ENCODE measurements at places on chromosomes 3 and 15.

DNA sequence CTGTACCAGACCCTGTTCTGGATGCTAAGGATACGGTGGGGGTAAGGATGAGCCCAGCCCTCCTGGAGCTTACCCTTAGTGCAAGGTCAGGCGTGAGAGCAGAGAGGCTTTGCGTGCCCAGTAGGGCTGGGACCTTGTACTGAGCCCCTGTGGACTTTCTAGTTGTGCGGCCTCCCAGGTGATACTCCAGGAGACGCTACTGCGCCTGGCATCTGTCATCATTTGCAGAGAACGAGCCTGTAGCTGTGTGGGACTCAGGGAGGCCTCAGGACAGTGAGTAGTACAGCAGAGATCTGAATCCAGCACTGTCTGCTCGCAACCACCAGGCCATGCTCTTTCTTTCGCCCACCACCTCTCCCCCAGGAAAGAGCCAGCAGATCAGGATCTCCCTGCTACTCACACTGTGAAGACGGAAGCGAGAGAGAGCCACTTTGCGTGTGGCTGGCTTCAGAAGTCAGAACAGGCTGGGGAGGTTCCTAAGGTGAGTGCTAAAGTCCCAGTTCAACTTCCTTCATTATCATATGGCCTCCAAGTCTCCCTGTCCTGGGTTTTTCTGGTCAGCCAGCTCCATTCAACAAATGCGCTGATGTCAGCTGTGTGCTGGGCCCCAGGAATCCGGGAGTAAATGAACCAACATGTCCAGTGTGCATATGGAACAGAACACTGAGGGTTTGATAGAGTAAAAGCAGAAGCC is 38.2 kb upstream of the ITGA11 start:
- no peak for DNase-seq

DNA sequence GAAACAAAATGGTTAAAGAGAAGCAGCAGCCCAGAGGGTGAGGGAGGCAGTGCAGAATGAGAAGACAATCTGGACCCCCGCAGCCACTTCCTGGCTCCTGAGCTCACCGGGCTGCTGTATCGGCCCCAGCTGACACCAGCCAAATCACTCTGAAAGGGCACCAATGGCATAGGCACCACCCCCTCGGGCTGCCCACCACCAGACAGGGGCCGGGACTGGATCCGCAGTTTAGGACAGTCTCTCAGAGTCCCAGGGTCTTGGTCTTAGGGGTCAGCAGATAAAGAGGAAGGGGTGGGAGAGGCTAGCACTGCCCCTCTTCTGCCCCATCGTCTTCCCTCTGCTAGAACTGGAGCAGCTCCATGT is 17.9 kb upstream of the EHD4 start:
- DNase-seq = no peak

GRCh38 chr15:85676342-85677098 is 118.2 kb downstream of the KLHL25 start:
- DNase-seq = no peak

GRCh38 chr3:80244390-80244789 is 476.6 kb upstream of the ROBO1 start:
- no peak for DNase-seq

- DNase-seq = no peak
Observed at GRCh38 chr15:91061230-91061629, 38.8 kb upstream of the SV2B start.

- DNase-seq = no peak
Observed at GRCh38 chr15:55194256-55194655, 2.5 kb downstream of the RSL24D1 start.

All from Calu3 (cell line).